ENCODE measurements at places on chromosomes 5 and 9.

DNA sequence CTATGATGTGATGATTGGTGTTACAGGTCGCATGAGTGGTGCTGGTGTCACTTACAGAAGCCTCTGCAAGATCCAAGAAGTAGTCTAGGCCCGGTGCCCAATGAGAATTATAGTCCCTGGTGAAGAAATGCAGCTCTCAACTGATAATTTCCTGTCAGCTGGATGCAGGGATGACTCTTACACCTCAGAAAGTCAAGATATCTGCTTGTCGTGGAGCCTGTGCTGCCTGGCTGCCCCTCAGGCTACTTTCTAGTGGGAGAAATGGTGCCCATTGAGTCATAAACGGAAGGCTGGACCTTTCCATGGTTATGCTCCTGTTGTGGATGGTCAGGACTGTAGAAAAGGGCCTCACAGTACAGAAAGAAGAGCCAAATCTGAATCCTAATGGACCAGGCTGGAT is 46.8 kb upstream of the NXNL2 start:
- DNase-seq = no peak

GRCh38 chr5:180389252-180390101 is 36.3 kb upstream of the GFPT2 start:
- DNase-seq = no peak

- no peak for DNase-seq
These were observed 157.8 kb upstream of the FTMT start for GRCh38 chr5:121693864-121694263.

GRCh38 chr5:39143151-39143860 is 69.1 kb upstream of the RICTOR start:
- no peak for DNase-seq

DNA sequence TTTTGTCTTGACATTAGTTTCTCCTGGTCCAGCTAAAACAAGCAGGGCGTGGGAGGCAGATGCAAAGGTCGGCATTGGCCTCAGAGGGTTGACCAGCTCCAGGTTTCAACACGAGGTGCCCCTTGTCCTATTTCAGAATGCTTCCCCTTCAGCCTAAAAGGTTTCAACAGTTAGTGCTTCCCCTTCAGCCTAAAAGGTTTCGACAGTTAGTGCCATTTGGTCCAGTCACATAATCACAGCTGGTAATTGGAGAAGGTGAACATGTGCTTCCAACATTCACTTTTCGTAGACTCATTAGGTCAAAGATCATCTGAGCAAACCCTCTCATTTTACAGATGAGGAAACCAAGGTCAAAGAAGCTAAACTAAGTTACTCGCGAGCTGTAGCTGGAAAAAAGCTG is 270.3 kb upstream of the MAP3K1 start:
- no peak for DNase-seq

DNA sequence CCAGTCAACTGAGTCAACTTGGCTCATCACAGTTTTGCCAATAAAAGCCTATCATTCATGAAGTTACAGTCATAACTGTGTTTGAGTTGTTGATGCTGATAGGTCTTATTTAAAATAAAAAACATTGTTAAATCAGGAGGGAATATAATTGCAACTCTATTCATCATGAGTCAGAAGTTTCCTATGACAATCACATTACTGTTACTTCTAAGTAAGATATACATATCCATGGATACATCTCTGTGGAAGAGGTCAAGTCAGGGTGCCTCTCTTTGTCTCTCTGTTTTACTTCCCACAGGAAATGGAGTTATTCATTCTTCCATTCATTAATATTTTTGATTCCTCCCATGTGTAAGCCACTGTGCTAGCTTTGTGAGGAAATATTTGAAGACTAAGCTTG is 2015.4 kb upstream of the WWC1 start:
- DNase-seq = no peak

DNA sequence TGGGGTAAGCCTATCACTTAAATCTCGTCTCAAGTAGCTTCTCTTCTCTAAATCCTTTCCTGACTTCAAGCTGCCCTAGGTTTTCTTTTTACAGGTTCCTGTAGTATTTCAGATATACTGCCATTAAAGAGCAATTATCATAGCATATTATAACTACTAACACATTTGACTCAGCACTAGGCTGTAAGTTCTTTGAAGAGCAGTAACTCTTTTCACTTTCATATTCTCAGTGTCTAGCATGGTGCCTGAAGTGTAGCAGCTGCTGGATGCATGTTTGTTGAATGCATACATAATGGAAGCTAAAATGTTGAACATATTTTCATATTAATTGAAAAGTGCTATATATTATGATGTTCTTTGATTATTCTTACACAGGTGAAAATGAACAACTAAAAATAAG is 22.5 kb downstream of the CCDC152 start:
- no peak for DNase-seq

- DNase-seq = no peak
These were observed 357.0 kb downstream of the TLE4 start for GRCh38 chr9:79928661-79929223.

DNA sequence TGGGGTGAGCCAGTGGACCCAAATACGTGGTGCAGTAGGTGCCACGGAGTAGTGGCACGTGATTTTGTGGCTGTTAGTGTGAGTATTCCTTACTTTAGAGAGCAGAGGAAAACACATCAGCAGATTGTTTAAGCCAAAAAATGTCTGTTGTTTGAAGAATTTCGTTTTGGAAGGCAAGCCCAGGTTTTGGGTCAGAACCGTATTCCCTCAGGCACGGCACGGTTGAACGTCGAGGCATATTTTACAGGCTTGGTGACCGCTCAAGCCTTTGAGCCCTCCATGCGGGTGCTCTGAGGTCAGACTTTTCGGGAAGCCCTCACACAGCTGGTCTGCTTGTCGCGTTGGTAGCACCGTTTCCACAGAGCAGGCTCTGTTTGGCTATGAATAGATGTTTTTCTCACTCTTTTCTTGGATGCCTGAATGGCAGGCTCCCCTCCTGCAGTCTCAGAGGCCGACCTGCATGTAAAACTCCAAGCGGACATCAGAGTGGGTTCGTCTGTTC is 27.2 kb downstream of the NEK6 start:
- DNase-seq = no peak

DNA sequence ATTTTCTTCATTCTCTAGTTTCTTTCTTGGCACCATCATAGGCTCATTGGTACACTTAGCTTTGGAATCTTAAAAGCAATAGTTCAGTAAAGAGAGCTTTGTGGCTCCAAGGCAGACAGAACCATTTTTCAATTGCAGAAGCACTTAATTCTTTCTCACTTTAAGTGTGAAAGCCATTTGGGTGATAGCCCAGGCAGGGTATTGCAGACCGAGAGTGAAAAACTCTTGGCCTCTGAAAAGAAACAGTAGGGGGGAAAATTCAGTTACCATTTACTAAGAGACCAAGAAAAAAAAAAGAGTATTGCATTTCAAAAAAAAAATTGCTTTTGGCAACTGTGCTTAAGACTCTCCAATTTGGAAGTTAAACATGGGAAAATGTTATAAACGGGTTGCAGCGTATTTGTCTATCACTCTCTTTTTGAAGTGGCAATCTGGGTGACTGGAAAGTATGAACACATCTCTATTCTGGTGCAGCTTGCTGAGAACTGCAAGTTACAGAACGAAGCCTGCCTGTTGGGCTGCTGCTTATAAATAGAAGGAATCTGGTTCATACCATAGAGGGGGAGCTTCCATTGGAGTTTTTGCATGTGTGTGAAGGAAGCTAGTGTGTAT is 170.5 kb downstream of the TLE4 start:
- no peak for DNase-seq

DNA sequence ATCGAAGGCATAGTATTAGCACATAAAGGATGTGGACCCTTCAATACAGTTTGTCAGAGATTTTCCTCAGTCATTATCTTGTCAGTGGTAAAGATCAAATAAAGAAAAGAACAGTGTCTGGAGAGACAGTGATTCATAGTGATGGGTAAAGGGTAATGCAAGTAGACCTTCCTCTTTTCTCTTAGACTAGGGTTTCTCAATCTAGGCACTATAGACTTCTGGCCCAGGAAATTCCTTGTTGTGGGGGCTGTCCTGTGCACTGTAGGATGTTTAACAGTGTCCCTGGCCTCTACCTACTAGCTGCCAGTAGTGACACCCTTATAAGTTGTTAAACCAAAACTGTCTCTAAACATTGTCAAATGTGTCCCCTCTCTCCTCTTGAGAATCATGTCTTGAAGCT is 6.9 kb downstream of the CAMK4 start:
- peak; percentile 48 for DNase-seq

- peak; percentile 59 for DNase-seq
These were observed 580.8 kb downstream of the CCDC171 start for GRCh38 chr9:16133556-16134227.

- DNase-seq = no peak
These were observed 68.7 kb downstream of the LNPEP start for GRCh38 chr5:97004423-97005060.

DNA sequence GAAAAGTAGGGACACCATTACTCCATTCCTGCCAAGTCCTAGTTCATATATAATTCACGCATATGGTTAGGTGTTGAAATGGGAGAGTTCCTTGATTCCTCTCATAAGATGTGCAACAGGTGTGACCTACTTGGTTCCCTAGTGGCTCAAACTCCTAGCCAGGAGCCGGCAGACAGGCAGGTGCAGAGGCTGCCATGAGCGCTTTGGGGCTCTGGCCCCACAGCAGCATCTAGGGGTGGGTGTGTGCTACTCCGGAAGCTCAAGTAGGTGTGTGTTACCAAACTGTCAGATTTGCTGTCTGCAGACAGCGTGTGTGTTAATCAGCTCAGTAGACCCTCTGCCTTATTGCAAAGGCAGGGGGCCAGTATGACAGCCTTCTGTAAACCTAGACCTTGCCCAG is 1652.4 kb upstream of the ACO1 start:
- no peak for DNase-seq

GRCh38 chr9:118767571-118767970 is 601.7 kb downstream of the BRINP1 start:
- no peak for DNase-seq

DNA sequence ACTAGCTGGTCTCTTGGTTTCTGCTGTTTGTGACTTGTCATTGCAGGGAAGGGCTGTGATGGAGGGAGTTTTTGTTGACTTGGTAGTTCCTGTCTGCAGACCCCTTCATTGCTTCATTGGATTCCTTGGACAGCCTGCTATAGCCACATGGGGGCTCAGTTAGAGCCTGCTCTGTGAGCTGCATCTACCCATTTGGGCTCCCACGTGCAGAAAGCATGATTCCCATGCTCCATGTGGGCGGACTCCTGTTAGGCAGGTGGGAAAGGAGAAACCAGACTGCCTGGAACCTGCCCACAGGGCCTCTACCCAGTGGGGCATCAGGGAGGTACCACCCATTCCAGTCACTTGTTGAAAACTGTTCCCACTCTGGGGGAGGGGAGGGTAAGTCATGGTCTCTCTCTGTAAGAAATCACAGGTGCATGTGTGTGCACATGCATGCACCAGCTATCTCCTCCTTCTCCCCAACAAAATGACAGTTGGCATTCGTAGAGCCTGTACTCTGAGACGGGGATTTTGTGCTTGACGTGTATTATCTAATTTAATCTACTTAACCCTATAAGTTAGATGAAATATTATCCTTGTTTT is 61.0 kb downstream of the DAPK1 start:
- DNase-seq = no peak

Data from Kasumi-1 (cell line).